ENCODE measurements at places on chromosomes 2 and 18.

DNA sequence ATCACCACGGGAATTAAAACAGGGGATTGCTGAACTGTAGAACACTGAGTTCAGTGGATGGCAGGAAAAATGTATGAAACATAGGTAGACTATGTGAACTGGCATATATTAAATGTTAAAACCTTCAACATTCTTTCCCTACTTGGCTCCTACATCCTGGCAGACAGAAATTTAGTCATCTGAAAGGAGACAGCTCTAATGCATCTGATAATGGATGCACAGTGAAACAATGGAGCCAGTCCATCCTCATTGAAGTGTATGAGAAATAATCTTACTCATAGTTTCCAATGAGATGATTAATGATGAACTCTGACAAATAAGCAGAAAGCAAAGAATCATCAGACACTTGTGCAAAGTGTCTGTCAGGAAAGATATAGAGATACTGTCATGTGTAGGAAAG, 1629.7 kb upstream of the TMEFF2 start:
- no peak for DNase-seq

- no peak for DNase-seq
Observed at GRCh38 chr18:59743566-59743965, 46.3 kb upstream of the CCBE1 start.

- no peak for DNase-seq
Observed at GRCh38 chr2:164890544-164890943, 48.9 kb upstream of the COBLL1 start.

- DNase-seq, result no peak
Observed at GRCh38 chr2:60507211-60507965, 46.1 kb downstream of the BCL11A start.

- no peak for DNase-seq
Observed at GRCh38 chr18:55818284-55818683, 230.3 kb upstream of the TCF4 start.

DNA sequence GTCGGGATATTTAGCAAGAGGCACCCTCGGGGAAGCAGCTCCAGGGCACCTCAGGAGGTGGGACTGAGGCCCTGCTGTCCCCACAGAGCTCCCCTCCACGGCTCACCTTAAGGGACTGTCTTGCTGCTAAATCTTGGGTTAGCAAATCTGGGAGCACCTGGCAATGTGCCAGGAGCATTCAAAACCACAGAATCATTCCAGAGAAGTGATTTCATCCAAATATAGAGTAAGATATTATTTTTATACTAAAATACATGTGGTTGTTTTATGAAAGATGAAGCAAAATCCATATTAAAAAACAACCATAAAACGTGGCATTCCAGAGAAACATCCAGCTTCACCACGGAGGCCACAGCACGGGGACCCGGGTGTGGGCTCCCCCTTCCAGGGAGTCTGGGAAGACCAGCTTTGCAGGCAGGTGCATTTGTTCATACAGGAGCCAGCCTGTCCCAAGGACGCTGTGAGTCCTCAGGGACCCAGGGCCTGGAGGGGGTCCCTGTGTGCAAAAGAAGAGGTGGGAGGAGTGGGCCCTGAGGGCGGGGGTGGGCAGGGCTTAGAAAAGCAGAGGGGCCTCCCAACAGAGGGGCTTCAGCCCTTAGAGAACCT, 16.3 kb downstream of the HS1BP3 start:
- DNase-seq, result no peak

DNA sequence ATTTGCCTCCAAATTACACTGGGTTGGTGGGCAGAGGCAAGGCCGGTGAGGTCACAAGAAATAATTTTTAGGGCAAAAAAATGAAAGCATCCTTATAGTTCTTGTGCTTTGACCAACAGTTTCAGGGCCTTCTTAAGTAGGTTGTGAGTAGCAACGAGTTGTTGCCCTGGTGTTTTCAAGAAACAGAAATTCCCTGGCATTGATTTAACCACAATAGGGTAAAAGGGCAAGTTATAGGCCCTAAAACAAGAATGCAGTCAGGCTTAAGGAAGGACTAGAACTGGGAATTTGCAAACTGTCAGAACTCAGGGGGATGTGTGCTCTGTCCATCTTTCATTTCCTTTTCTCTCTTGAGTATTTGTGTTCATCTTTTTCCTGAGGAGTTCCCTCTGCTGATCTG, 46.1 kb upstream of the STPG4 start:
- DNase-seq, result no peak

GRCh38 chr2:85137156-85137555, 4.0 kb downstream of the TCF7L1 start:
- no peak for DNase-seq

GRCh38 chr2:181575024-181575649, 81.8 kb downstream of the CERKL start:
- no peak for DNase-seq

GRCh38 chr2:231287696-231288095, 89.3 kb downstream of the ARMC9 start:
- no peak for DNase-seq

GRCh38 chr18:46256078-46256477, 151.9 kb downstream of the HAUS1 start:
- no peak for DNase-seq

- no peak for DNase-seq
Observed at GRCh38 chr2:82656420-82656819, 1802.7 kb downstream of the SUCLG1 start.

DNA sequence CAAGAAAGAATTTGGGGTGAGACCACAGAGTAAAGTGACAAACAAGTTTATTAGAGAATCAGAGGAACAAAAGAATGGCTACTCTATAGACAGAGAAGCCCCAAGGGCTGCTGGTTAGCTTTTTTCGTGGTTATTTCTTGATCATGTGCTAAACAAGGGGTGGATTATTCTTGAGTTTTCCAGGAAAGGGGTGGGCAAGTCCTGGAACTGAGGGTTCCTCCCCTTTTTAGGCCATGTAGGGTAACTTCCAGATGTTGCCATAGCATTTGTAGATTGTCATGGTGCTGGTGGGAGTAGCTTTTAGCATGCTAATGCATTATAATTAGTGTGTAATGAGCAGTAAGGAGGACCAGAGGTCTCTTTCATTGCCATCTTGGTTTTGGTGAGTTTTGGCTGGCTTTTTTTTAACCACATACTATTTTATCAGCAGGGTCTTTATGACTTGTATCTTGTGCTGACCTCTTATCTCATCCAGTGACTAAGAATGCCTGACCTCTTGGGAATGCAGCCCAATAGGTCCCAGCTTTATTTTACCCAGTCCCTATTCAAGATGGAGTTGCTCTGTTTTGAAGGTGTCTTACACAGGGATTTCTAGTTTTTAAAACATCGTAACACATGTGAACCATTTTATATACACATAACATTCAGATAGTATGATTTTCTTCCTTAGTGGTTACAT, 77.8 kb downstream of the MYO1B start:
- DNase-seq, result no peak

GRCh38 chr2:105156166-105156565, 85.4 kb upstream of the GPR45 start:
- DNase-seq, result no peak

DNA sequence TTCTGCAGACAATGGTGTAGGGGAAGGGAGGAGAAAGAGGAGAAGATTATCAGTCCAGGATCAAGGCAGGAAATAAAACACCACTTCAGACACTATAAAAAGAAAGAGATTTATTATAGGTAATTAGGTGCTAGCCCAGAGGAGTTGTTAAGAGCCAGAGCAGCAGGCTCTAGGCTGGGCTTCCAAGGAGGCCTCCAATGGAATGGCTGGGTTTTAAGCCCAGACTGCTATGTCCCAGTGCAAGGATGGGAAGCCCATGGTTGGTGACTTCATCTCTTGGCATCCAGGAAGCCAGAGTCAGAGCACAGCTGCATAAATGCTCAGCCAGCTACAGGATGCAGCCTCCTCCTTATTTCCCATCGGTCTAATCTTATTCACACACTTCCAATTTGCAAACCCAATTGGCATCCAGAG, 95.6 kb downstream of the LAMA3 start:
- no peak for DNase-seq

DNA sequence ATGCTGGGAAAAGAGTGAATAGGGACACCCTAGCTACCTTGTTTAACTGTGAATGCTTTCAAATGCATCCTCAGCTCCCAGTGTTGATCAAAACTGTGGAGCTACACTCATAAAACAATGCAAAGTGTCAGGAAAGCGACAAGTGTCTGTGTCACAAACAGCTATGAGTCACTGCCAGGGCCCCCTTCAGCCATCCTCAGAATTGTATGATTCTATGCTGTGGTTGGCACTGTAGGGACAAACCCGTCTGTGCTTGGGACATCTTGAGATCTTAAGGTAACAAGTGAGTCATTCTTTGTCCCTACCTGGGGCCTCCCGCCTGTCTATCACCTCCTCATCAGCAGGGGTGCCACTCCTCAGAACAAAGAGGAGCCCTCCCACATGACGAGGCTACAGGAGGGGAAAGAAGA, 42.4 kb downstream of the KLF7 start:
- no peak for DNase-seq

DNA sequence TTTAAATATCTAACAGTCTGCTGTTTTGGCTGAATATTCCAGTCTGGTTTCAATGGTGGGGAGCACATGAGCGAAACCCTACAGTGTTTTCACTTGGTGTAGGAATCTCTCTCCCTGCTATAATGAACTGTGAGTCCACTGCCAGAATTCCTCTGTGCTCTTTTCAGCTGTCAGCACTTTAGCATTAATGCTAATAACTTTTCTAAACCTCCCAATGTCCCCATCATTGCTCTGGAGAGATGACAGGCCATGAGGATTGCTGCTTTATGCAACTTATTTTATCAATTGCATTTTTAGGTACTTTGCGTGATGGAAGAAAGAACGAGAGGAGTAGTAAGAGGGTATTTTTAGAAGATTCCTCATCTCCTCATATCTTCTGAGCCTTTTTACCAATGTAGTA, 25.3 kb downstream of the STK39 start:
- DNase-seq, result no peak

DNA sequence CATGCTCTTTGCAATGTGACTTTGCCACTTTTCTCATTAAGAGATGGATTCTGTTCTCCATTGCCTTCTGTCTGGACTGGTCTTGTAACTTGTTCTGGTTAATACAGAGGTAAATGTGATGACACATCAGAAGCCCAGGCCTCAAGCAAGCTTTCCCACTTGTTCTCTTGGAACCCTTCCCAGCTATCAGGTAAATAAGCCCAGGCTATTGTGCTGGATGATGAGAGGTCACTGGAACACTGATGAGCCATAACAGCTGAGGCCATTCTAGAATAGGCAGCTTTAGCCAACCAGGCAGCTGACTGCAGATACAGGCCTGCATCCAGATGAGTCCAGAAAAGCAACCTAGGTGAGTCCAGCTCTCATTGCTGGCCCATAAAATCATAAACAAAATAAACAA, 1007.0 kb upstream of the ACVR2A start:
- peak; percentile 1 for DNase-seq

- DNase-seq, result no peak
Observed at GRCh38 chr18:7370802-7371201, 139.9 kb downstream of the LRRC30 start.

- no peak for DNase-seq
Observed at GRCh38 chr2:85255456-85255812, 72.4 kb downstream of the TGOLN2 start.

DNA sequence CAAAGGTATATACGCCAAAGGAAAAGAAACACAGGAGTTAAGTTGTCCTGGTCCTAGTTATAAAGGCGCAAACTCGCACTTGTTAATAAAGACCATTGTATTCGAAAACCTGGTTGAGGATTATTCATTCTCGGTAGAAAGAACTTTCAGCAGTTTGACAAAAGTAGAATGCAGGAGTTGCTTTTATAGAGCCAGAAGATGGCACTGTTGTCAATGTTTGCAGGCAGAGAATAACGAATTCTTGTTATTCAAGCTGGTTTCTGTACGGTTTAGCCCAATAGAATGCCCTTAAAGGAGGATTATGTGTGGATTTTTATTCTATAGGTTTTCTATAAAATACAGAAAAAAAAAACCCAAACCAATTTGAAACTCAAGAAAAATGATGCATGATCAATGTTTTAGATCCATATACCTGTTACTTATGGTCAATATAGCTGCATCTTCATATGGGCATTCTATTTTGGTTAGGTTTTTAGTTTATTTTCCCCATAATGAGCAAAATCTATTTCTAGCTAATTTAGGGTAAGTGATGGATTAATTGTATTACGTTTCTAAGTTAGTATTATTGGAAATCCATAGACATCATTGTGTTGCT, 510.3 kb downstream of the PLCL1 start:
- DNase-seq, result no peak

- DNase-seq, result no peak
Observed at GRCh38 chr2:174012347-174013314, 47.5 kb upstream of the SP3 start.

Data from NCI-H510A (cell line).